Inflammatory macrophage treated with lipopolysaccharide for 4 hours (primary cell): ENCODE measurements at places on chromosomes 5 and 9.
A peak's percentile ranks its signal among the peaks of the same experiment; 100 is the strongest.

- DNase-seq = no peak
These were observed 9.6 kb downstream of the ACSL6 start for GRCh38 chr5:132001647-132002561.

GRCh38 chr5:6598351-6598900 lies 34.4 kb downstream of the NSUN2 start:
- no peak for DNase-seq

GRCh38 chr5:178545941-178546674 lies 44.1 kb downstream of the COL23A1 start:
- no peak for DNase-seq

- peak; percentile 98 for DNase-seq
These were observed 82.2 kb upstream of the IL12B start for GRCh38 chr5:159412284-159413046.

GRCh38 chr9:89312222-89312571 lies 1.2 kb downstream of the CKS2 start:
- DNase-seq = peak; percentile 22

DNA sequence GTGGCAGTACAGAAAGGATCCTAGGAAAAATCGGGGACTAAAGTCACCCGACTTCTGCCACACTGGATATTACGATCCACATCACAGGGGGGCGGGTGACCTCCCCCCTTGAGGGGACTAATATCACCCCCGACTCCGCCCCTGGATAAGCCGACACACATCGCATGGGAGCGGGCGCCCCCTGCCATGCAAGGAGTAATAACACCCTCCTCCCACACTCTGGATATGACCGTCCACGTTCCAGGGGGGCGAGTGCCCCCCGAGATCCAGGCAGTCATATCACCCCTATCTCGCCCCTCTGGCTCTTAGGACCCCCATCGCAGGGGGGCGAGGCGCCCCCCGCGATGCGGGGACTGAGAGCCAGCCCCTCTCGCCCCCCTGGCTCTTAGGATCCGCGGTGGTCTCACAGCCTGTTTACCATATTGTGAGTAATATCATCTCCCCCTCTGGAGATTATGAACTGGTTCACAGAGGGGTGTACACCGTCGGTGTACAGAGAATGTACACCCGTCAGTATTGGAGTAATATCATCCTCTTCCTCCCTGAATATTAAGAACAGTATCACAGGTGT lies 423.0 kb downstream of the DIRAS2 start:
- DNase-seq = peak; percentile 24

GRCh38 chr5:136202469-136203205 lies 9.7 kb upstream of the SMIM32 start:
- DNase-seq = no peak

GRCh38 chr5:55371145-55371544 lies 63.4 kb downstream of the MTREX start:
- no peak for DNase-seq

DNA sequence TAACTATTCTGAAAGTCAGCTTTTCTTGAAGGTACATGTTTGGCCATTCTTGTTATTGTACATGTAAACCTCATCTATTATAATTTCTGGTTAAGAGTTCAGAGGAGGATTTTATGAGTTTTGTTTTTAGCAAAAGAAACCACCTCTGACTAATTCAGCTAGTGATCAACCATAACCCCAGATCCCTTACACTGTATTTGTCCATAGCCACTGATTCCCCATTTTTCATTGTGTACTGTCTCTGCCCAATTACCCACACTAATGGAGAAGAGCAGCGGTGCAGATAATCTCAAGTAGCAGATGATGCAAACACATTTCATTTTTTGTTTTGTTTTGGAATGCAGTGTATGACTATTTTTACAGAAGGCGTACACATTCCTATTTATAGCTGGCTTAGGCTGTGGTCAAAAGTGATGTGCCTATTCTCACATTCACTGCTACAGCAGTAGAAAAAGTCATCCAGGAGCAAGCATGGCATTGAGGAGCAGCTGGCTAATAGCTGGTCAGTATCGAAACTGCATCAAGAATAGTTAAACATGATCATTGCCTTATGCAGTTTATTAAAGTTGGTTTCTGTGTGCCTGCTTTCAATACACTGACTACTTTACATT lies 988.3 kb downstream of the DTWD2 start:
- DNase-seq = no peak
